Epithelial cell of esophagus (primary cell): ENCODE measurements at places on chromosomes 6 and 20.

- peak; percentile 46 for DNase-seq
Observed at GRCh38 chr6:25302677-25303128, 23.5 kb downstream of the CARMIL1 start.

DNA sequence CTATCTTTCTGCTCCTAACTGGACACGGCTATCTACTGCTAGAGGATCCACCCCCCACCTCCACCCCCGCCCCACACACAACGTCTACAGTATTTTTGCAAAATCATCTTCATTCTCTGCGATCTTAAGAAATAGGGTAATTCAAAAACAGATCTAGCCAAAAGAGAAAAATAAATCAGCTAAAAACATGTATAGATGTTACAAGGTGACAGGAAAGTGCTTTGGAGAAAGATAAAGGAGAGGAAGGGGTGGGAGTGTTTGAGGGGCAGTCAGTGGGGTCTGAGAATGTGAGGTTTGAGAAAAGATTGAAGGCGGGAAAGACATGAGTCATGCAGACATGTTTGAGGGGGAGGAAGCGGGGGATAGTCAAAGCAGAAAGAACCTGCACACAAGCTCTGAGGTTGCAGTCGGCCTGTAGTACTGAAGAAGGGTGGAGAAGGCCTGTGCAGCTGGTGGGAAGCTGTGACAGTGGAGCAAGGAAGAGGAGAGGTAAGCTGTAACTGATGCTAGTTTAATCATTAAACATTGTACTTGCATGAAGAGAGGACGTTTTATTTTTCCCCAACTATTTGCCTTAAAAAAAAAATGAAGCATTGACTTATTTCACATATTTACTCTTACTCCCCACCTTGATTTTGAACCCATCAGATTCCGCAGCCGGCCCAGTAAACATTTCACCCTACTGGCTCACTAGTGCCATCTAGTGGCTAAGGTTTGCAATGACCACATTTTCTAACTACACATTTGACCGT, 332.6 kb downstream of the ADGRB3 start:
- peak; percentile 61 for DNase-seq

- no peak for DNase-seq
Observed at GRCh38 chr20:61114493-61115175, 137.4 kb upstream of the CDH4 start.

DNA sequence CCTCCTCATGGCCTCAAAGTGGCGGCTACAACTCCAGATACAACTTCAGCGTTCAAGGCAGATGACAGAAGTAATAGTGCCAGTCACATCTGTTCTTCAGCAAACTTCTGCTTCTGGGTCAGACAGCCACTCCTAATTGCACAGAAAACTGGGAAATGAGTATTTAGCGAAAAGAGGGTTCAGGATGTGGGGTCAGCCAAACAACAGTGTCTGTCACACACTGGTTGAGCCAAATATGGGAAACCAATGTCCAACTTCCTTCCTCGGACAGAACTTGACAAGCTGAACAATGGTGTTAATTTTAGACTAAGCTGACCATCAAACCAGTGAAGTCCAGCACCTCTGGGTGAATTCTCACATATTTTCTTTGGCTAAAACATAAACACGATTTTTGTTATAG, 22.1 kb downstream of the NUDT3 start:
- DNase-seq: no peak

DNA sequence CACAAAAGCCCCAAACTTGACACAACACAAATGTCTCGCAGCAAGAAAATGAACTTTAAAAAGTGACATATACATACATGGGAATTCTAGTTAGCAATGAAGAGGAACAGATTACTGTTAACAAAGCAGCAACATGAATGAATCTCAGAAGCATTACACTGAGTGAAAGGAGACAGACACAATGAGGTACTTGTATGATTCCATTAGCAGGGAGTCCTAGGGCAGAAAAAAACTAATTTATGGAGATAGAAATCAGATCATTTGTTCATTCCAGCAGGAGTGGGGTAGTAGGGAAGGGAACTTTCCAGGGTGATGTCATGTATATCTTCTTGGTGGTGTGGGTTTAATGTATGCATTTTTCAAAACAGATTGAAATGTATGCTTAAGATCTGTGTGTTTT, 524.4 kb downstream of the KIF16B start:
- no peak for DNase-seq

- DNase-seq: no peak
Observed at GRCh38 chr20:61316346-61316745, 64.3 kb downstream of the CDH4 start.

DNA sequence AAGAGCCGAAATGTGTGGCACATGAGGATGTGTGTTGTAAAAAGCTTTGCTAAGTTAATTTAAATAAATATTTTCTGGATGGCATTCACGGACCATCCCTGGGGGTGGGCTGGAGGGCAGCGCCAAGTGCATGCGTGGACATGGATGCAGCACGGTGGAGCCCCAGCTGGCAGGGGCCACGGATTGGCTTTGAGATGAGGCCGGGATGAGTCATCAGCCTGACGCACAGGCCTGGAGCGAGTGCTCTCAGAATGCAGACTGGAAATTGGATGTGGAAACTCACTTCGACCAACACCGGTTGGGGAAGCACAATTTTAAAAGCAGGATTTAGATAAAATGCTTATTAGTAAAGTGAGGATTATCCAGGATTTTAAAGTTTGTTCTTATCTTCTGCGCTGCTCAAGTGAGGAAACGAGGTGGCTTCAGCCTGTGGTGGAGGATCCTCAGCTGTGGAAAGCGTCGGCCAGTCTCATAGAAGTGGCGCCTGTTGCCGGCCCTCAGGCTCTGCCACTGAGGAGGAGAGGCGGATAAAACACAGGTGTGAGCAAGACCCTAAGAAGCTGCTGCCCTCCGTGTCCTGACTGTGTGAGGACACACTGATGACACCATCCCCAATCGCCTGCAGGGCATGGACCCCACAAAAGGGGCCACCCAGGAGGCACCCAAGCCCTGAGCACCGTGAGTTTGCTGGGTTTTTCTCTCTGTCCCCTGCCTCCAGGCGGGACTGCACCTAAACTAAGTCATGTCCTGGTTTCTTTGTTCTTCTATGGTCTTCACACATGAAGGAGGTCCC, 279.7 kb downstream of the CDH4 start:
- peak; percentile 42 for DNase-seq

DNA sequence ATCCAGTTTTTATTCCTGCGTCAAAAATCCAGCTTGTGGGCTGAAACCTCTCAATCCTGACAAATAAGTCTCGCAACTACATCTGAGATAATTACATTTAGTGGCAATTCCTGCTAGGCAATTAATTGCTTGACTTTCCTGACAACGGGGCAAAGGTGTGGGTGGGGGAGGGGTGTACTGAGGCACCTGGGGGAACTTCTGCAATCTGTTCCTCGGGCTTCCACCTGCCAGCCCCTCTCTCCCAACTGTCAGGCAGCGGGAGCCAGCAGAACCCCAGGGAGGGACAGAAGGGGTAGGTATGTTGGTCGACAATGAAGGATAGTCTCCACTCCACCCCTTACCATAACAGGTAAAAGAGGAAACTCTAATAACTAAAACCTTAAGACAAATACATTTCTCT, 6.8 kb downstream of the C6orf52 start:
- DNase-seq: no peak
